ENCODE measurements at places on chromosomes 7 and 10. TPM values are rescaled to one million over a fixed set of nuclear protein-coding genes. Genes with fewer than 3 reads are reported as not detected.

Gene DPP6
- not detected for total RNA-seq

Gene ZPBP
- total RNA-seq, result not detected

Gene PON1
- total RNA-seq, result not detected

Gene NUTM2B
- total RNA-seq, result 0.89 TPM

Gene PAPSS2
- 41.7 TPM for total RNA-seq

Gene HOXA2
- 1.3 TPM for total RNA-seq

Gene VIPR2
- not detected for total RNA-seq

Gene CYP2C19
- total RNA-seq, result not detected

Gene IKZF5
- total RNA-seq, result 1.7 TPM

Gene COL17A1
- under 0.01 TPM for total RNA-seq

Gene GIMAP1
- not detected for total RNA-seq

Gene INMT
- 2.1 TPM for total RNA-seq

Gene TRIL
- total RNA-seq, result 0.84 TPM

Gene ADO
- 16.1 TPM for total RNA-seq

Gene PRSS37
- total RNA-seq, result not detected

Gene LIPF
- not detected for total RNA-seq

Gene ENO4
- 0.17 TPM for total RNA-seq

Gene RHOBTB1
- total RNA-seq, result 15.6 TPM

Gene C10orf105
- total RNA-seq, result not detected

Gene CCL26
- total RNA-seq, result 1.7 TPM

Gene LRRC61
- total RNA-seq, result 6.8 TPM

Gene C10orf62
- not detected for total RNA-seq

Gene SLC13A1
- total RNA-seq, result not detected

Gene SFR1
- 8.5 TPM for total RNA-seq

Gene TMEM176A
- total RNA-seq, result 0.15 TPM

Gene UNCX
- total RNA-seq, result not detected

Gene SGPL1
- 16.0 TPM for total RNA-seq

Gene MRLN
- total RNA-seq, result not detected

Gene SLC39A12
- not detected for total RNA-seq

Gene TMUB1
- 79.1 TPM for total RNA-seq

Gene CDHR1
- total RNA-seq, result under 0.01 TPM

Gene TM9SF3
- total RNA-seq, result 44.2 TPM

Gene RAB11FIP2
- total RNA-seq, result 6.1 TPM

Gene TUBB8
- total RNA-seq, result not detected

Gene NODAL
- total RNA-seq, result not detected

Gene NAMPT
- 80.3 TPM for total RNA-seq

All from bronchus fibroblast of lung (primary cell).